NCI-H2081 (cell line): ENCODE measurements at places on chromosomes 2 and 18.

GRCh38 chr2:134234535-134234934, 19.3 kb upstream of the MGAT5 start:
- no peak for DNase-seq

- DNase-seq = no peak
These were observed 91.1 kb upstream of the FZD7 start for GRCh38 chr2:201942531-201942930.

DNA sequence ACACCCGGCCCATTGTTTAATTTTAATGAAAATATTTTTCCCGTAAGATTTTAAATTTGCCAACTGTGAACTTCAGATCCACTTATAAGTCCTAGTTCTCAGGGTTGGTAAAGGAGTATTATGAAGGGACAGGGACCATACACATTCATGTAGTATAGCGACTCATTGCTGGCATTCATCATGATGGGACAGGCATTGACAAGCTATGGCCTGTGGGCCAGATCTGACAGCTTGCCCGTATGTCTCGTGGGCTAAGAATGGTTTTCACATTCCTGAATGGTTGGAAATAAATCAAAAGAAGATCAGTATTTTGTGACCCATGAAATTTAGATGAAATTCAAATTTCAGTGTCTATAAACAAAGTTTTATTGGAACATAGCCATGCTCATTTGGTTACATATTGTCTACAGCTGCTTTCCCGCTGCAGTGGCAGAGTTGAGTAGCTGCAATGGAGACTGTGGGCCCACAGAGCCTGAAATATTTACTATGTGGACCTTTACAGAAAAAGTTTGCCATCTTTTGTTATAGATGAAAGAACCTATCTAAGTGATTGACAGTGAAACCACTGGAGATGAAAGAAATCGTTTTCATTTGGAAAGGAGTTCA, 4.1 kb downstream of the RAPGEF4 start:
- DNase-seq = no peak

- no peak for DNase-seq
These were observed 86.4 kb downstream of the AP1S3 start for GRCh38 chr2:223751012-223751411.

- DNase-seq = no peak
These were observed 87.5 kb downstream of the BOD1L2 start for GRCh38 chr18:57234346-57234745.

- DNase-seq = no peak
These were observed 59.5 kb upstream of the SP3 start for GRCh38 chr2:174024524-174025270.

DNA sequence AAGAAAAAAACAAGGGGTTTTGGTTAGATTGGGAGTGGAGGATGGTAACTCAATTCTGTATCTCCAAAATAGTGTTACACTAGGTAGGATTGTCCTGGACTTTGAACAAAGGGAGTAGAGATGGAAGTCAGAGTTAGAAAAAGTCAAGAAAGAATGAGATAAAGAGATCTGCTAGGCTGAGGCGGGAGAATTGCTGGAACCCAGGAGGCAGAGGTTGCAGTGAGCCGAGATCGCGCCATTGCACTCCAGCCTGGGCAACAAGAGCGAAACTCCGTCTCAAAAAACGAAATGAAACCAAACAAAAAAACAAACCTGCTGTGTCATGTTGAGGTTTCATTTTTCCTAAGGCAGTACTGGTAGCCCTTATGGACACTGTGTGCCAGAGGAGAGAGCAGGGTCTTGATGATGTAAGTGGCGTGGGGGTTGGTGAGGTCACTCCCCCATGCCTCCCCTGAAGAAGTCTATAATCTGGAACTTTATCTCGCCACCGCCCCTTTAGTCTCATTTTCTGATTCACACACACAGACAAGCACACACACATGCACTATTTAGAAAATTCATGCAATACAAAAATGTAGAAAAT, 10.5 kb downstream of the DRC1 start:
- DNase-seq = no peak

- no peak for DNase-seq
These were observed 332.6 kb downstream of the KIAA1328 start for GRCh38 chr18:37161491-37161890.

DNA sequence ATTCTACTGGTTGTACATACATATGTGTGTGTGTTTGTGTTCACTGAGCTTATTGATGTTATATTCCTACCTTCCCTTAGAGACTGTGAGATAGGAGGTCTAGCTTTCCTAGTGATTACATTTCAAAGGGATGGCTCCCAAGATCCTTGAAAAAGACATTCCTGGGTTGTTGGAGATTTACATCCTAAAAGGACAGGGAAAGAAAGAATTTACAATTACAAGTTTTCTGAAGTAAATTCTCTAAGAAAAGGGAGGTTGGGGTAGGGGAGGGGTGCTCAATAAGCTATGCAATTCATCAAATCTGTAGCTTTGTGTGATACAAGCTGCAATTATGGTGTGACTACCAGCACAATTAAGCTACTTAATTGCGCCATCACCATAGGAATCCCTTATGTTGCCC, 284.3 kb downstream of the NUP35 start:
- DNase-seq = no peak

DNA sequence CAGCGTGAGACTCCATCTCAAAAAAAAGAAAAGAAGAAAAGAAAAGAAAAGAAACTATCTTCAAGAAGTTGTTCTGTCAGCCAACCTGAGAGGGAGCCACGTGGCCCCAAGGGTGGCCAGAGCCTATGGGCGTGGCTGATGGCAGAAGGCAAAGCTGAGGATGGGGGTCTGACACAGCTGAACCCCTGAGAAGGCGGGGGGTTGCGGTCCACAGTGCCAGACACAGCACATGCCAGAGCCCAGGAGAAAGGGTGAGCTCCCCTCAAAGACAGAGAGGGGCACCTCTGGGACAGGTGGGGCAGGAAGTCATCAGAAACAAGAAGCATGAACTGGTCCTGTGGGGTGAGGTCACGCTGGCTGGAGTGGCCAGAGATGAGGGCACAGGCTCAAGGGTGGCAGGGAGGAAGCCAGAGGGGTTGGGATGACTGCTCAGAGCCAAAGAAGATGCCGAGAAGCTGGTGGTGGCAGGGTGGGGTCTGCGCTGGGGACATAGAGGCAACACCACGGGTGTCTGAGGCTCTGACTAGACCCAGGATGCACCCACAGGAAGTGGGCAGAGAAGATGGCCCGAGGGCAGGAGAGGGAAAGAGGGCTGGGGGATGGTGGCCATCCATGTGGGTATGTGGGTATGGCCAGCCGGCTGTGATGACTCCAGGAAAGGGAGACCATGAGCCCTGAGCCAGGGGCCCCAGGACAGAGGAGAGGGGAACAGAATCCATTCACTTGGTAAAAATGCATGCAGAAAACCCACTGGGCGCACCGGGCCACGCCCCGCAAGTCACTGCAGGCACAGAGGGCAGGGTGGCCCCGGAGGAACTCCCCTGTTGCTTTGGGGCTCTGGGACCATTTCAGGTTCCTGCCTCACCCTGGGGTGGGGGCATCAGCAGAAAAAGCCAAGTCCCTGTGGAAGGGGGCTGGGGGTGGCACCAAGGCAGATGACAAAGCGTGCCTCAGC, 8.4 kb downstream of the KIF1A start:
- no peak for DNase-seq

DNA sequence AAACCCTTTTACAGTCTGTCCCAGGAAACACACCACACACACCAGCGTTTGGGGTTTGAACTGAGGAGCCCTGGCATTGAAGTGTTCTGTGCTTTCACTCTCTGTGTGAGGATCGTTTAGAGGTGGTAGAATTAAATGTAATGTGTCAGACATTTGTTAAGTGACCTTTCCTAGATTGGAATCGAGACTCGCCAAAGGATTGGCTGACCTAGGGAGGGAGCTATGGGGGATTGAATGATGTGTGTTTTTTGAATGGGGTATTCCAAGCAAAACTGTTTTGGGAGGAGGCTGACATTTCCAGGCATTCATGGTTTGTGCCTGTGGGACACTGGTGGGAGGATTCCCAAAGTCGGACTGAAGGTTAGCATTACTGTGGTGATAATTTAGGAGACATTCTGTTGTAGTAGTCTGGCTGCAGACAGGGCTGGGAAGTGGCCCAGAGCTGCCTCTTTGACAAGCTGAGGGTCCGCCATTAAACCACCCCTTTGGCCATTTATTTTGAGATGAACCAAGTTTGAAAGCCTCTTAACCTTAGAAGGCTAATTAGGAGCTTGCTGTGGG, 1.7 kb downstream of the MYO1B start:
- no peak for DNase-seq

- DNase-seq = no peak
These were observed 95.0 kb downstream of the MBP start for GRCh38 chr18:77037567-77037966.

DNA sequence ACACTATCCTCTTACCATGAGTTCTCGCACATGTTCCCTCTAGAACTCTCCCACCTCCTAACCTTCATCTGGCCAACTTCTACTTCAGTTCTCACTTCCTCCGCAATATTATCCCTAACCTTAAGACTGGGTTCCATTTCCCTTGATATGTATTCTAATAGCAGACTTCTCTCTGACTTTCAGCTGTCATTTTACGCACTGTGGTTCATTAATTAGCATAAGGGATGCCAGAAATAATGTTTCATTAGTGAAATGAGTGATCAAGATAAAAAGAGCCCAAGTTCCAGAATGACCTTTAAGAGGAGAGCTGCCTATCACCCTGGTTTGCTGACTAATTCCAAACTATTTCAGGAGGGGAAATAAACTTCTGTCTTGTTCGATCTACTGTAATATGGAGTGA, 108.6 kb upstream of the CCDC150 start:
- DNase-seq = no peak

DNA sequence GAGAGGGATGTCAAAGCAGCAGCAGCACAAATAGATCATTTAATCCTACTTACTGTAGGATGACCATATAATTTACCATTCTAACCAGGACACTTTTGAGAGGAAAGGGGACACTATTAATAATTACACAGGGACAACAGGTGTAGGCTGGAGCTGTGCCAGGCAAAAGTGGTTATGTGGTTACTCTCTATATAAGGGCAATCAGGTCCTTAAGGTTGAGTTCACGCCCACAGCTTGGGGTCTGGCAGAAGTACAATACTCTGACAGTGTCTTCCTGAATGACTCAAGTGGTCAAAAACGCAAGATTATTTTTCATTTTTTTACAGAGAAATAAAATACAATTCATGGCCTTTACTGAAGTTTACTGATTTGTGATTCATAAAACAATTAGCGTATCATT, 2.8 kb downstream of the PREPL start:
- peak; percentile 24 for DNase-seq

DNA sequence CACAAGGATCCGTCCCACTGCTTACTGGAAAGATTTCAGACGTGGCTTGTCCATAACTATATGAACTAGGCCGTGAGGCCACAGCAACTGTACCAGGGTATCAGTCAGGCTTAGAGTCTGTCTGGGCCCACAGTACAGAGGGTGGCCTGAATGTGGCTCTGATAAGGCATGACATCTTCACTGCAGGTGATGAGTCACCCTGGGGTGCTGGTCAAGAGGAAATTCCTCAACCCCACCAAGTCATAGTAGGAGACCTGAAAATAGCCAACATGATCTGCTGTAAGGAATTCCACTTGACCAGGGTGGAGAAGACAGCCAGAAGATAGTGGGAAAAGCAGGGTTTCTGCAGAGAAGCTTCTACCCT, 107.7 kb downstream of the INHBB start:
- DNase-seq = no peak

DNA sequence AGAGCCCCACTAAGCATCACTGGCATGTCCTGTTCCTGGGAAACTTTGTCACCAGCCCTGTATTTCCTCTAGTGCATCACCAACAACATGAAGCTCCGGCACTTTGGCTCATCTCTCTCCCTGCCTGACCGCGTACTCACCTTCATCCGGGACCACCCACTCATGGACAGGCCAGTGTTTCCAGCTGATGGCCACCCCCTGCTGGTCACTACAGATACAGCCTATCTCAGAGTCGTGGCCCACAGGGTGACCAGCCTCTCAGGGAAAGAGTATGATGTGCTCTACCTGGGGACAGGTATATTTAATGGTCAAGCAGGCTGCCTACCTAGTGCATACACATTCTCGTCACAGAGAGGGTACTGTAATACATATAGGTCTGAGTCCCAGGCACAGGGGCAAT, 21.0 kb downstream of the SEMA4F start:
- no peak for DNase-seq

GRCh38 chr18:28256166-28256565, 79.2 kb upstream of the CDH2 start:
- DNase-seq = no peak

DNA sequence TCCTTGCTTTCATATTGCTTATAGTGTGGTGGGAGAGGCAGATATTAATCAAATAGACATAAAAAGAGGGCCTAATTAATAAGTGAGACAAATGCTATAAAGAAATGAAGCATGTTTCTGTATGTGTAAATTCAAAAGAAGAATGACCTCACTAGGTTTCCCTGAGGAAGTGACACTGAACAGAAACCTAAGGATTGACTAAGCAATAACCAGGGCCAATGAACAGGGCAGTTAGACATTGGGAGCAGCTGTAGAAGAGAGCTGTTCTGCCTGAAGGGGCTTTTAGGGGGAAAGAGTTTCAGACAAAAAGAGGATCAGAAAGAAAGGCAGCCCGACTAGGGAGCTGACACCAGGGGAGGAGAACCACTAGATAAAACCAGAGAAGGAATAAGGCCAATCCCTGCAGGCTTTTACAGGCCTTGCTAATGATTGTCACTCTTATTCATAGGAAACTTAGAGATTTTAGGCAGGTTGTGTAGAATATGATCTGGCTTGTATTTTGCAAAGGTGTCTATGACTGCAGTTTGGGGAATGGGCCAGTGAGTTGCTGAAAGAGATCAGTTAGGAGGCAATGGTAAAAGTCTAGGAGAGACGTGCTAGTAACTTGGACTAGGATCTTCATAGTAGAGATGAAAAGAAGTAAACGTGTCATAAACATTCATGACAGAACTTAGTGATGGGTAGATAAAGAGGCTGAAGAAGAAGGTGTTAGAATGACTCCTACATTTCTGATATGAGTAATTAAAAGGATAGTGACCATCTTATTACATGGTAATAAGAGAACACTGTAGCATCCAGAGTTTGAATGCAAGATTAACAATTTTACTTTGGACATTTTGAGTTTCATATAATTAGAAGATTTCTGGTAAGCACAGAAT, 26.8 kb upstream of the NABP1 start:
- no peak for DNase-seq

DNA sequence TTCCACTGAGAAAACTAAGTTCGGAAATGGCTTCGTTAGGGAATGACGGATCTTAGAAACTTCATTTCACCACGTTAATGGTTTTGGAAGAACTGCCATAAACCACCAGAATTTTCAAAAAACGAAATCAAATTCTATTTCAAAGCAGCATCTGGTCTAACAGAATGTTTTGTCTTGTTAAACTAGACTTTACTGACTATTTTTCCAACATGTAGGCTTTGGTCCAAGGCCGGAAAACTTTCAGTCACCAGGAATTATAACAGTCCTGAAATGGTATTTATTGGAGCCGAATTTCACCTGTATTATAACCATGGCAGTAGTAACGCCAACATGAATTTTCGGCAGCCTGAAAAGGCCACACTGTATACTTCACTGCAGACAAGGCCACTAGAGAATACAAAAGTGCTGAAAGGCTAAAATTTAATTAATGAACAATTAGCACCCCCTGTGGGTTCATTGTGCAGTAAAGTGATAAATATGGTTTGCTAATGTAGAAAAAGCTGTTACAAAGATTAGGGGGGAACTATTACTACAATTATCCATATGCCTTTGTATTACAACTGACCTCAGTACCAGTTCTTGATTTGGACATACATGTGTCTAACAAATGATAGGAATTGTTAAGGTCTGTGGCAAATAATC, 116.4 kb downstream of the ZNF521 start:
- no peak for DNase-seq

GRCh38 chr2:7566382-7566881, 649.2 kb downstream of the RNF144A start:
- DNase-seq = no peak

GRCh38 chr2:187115627-187116026, 266.7 kb upstream of the ZSWIM2 start:
- no peak for DNase-seq

- no peak for DNase-seq
These were observed 7.8 kb downstream of the RNF144A start for GRCh38 chr2:6924924-6925409.
